T-helper 1 cell (primary cell): ENCODE measurements at places on chromosomes 7 and 10.
A peak's percentile ranks its signal among the peaks of the same experiment; 100 is the strongest.

DNA sequence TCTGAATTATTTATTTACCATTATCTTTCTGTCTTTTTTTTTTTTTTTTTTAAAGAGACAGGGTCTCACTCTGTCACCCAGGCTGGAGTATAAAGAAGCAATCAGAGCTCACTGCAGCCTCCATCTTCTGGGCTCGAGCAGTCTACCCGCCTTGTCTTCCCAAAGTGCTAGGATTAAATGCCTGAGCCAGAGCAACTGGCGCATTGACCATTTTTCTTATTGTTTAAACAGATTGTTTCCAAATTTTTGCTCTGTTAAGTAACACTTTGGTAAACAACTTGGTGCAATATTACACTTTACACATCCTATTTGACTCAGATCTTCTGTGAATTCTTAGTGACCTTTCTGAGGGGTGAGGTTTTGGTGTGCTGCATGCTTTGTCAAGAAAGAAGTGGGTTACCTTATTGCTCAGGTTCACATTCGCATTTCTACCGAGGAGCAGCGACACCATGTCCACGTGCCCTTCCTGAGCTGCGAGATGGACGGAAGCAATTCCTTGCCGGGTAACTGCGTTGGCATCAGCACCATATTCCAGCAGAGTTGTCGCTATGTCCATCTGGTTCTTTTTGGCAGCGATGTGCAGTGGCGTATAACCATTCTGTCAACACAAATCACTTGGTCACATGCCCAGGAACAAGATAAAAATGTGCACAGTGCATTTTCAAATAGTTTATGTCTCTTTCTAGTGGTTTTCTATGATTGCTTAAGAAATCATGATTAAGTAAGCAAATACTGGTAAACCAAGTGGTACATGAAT, 203.2 kb downstream of the ANK3 start:
- DNase-seq: no peak

GRCh38 chr10:15445006-15445390, 73.9 kb upstream of the FAM171A1 start:
- DNase-seq: no peak

DNA sequence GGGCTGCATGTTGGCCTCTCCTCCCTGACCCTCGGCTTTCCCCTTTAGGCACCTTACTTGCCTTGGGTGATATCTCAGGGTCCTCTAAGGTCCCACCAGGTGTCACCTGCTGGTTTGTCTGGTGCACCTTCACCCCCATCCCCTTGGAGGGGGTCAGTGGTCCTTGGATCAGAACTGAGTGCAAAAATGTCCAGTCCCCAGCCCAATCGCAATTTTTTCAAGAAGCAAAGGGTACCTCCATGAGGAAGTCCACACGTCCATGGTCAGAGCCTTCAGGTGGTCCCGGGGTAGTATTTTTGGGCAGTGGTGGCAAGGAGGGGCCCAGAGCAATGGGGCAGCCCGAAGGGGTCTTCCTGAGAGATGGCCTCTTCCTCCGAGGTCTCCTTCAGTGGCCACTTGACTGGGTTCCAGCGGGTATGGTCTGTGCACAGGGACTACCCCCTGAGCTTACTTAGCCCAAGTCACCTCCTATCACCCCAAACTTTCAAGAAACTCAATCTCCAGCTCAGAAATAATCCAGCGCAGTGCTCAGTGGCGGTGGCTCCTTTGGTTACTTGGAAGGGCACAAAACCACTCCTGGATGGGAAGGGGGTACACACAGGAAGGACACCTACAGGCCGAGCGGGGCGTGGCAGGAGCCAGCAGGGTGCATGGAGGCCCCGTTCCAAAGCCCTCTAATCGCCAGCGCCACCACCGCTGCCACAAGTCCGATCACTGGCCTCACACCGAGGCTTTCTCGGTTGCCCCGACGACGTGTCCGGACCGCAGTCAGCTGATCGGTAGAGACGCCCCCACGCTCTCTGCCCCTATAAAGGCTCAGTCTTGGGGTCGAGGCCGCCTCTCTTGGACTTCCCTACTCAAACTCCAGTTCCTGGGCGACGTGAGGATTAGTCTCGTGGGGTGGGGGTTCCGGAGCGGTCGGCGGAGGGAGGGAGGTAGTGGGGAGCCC, 4.5 kb downstream of the SAP25 start:
- peak; percentile 44 for DNase-seq

DNA sequence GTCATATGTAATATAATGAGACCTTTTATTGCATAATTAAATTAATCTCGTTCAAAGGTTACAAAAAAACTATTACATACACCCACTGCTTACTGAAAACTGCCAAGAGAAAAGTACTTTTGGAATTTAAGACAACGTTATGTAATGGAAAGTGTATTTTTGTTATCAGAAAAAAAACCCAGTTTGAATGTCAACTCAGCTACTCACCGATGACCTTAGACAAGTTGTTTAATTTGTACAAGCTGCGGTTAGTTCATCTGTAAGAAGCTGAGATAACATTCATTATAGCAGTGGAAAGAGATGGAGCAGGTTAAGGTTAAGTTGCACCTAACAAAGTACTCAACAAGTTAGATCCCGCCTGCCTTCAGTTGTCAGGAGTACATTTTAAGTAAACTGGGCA, 1.1 kb downstream of the PSMA2 start:
- no peak for DNase-seq
